ENCODE measurements at places on chromosomes 2 and 18.

GRCh38 chr2:20623241-20623640 is 27.7 kb downstream of the HS1BP3 start:
- DNase-seq = no peak

DNA sequence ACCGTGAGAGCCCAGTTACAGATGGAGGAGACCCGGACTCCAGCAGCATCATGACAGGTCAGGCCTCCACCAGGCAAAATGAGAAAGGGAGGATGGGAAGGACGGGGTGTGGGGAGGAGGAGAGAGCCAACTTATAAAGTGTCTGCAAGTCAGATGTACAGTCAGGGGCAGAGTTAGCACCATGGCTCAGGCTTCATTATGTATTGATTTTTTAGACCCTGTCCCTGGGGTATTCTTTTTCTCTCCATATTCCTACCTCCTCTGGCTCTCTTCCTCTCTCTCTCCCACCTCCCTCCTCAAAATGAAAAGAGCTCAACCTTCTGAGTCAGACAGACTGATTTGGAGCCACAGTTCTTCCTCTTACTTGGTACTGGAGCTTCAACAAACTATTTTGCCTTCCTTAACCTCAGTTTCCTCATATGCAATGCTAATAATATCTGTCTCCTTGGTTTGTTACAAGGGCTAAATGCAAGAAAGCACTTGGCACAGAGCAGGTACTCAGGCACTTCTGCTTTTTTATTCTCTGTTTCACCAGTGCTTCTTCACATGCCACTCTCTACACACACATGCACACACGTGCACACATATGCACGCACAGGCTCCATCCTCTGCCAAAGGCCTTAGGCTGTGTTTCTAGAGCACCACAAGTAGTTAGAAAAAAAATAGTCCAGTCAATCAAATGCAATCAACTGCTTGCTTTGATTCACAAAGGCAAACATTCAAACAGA is 92.3 kb upstream of the PKDCC start:
- no peak for DNase-seq

GRCh38 chr18:76844742-76845477 is 22.6 kb downstream of the ZNF236 start:
- DNase-seq = no peak

DNA sequence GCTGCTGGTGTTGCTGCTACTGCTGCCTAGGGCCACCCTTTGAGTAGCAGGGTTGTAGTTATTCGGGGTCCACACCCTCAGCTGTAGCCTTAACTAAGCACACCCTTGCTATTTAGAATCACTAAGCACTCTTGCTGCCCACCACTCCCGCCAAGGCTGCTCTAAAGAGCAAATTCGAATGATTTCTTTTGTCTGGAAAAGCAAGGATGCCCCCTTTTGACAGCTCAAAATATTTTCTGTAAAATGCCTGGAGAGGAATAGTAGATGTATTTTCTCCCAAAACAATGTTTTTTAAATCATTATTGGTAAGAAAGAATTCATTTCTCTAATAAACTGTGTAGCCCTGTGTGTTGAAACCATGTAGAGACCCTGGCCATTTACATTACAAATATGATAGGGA is 80.8 kb upstream of the PAPOLG start:
- DNase-seq = no peak
